ENCODE measurements at places on chromosomes 11 and 22.

DNA sequence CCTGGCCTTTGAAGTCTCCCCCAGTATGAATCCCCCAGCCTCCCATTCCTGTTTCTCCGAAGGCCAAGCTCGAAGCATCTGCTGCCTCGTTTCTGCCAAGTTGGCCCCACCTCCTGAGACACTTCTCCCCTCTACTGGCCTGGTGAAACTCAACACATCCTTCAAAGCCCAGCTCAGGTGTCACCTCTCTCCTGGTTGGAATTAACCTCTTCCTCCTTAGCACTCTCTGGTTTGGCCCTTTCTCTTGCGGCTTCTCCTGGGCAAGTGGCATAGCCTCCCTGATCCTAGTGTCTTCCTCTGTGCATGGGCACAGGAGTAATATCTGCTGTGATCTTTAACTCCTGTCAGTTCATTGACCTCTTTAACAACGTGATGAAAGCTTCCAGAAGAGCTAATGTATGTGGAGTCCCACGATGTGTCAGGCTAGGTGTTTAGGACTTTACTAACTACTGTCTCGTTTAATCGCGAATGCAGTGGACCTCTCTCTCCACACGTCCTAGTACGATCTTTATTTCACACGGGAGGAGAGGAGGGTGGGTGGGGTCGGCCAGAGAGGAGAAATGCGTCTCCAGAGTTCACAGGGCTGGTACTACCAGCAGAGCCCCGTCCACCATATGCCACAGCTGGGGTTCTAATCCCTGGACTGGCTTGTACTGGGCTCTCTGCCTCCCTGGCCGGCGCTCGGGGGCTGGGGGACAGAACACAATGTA lies 826 bp upstream of the PTPRJ start:
- DNase-seq = no peak

GRCh38 chr11:118139578-118139977 lies 13.0 kb downstream of the SCN4B start:
- no peak for DNase-seq

- no peak for DNase-seq
Measured at GRCh38 chr11:61773809-61774208, 18.6 kb downstream of the TMEM258 start.

GRCh38 chr11:128497061-128497775 lies 90.1 kb downstream of the ETS1 start:
- no peak for DNase-seq

GRCh38 chr22:23609983-23610781 lies 21.9 kb downstream of the DRICH1 start:
- no peak for DNase-seq

DNA sequence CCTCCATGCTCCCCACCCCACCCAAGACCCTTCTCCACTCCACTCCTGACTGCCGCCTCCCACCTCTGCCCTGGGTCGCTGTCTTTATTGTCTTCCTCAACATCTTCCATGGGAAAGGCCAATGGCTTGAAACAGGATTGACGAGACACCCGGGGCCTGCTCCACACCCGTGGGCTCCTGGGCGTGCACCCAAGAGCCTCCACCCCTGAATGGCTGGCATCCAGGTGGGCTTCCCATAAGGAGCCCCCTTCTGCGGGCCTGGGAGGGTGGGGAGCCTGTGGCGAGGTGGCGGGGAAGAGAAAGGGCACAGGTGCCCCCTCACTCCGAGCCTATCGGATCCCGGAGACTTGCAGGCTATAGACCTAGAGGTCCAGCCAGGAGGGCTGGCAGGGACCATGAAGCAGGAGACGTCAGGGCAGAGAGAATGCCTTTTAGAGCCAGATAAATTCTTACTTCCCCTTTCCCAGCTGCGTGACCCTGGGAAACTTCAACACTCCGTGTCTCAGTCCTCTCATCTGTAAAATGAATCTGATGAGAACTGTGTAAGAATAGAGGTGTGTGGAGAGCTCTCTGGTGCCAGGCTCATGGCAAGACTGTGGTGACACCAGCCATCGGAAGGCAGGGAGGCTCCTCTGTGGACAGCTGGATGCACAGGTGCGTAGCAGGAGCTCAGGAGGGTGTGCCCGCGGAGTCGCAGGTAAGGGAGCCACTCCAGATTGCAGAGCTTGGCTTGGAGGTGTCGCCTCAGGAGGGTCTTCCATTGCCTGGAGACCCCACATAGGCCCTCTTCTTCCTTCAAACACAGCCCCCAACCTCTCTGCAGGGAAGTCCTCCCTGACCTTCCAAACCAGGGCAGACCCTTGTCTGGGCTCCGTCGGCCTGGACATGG lies 53.9 kb downstream of the SMIM38 start:
- no peak for DNase-seq

DNA sequence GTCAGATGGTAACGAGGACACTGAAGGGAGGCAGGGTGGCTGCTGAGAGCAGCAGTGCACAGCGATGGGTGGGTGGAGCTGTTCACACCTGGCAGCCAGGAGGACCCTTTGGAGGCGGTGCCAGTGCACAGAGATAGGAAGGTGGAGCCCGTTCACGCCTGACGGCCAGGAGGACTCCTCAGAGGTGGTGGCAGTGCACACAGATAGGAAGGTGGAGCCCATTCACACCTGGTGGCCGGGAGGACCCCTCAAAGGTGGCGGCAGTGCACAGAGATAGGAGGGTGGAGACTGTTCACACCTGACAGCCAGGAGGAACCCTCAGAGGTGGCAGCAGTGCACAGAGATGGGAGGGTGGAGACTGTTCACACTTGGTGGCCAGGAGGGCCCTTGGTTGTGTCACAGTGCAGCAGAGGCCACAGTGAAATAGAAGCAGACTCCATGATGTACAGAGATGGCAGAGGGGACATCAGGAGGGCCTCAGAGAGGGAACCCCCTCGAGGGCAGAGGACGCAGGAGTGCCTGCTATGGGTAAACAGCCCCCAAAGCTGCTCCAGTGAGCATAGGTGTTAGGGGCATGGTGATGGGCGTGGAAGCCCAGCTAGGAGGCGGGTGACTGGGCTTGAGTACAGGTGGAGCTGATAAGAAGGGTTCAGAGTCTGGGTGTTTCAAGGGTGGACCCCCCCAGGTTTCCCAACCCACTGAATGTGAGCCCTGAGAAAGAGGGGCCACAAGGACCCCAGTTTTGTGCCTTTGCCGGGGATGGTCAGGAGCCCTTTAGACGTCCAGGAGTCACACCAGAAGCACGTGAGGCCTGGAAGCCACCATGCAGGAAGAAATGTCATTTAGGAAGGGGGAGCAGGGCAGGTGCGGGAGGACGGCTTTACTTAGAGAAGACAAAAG lies 566.7 kb downstream of the BRD1 start:
- no peak for DNase-seq

DNA sequence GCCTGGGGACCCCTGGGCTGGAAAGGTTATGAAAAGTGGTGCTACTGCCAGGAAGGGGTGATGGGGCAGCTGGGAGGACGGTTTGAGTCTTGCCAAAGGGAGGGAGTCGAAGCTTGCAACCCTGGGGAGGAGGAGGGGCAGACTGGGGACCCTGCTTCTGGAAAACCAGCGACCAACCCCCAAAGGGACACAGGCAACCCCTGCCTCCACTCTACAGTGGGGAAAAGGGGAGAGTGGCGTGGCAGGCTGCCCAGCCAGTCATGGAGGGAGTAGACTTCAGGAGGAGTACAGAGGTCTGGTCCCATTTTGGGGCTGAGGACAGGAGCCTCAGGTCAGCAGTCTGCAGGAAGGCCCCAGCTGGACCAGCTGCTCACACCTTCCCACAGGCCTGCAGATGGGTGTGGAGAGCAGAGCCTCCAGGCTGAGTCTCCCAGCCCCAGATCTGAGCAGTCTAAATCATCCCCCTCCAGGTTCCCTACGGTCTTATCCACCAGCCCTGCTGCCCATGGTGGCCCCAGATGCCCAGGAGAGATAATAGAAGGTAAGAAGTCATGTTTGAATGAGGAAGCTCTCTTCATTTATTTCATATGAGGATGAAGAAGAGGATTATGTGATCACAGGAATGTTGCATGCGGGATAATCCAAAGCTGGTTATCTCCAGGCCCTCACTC lies 3.3 kb downstream of the DDT start:
- DNase-seq = no peak

GRCh38 chr11:94325681-94326080 lies 21.3 kb downstream of the IZUMO1R start:
- no peak for DNase-seq

GRCh38 chr11:18485913-18486528 lies 30.4 kb downstream of the LDHAL6A start:
- no peak for DNase-seq

- DNase-seq = no peak
Measured at GRCh38 chr11:125449565-125449964, 46.5 kb downstream of the FEZ1 start.

DNA sequence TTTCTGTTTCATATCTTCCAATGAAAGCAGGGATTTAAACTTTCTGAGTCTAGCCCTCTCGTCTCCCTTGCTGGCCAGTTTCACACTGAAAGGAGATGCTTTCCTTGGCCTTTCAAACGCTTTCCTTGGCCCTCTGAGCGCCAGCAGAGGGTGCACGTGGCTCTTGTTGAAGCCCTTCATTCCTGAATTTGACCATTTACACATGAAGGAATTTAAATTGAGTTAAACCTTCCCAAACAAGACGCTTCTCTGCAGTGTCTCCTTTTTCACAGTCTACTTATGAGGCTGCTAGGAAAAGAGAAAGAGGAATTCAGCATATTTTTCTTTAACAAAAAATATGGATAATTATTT lies 21.6 kb downstream of the NNMT start:
- DNase-seq = no peak

DNA sequence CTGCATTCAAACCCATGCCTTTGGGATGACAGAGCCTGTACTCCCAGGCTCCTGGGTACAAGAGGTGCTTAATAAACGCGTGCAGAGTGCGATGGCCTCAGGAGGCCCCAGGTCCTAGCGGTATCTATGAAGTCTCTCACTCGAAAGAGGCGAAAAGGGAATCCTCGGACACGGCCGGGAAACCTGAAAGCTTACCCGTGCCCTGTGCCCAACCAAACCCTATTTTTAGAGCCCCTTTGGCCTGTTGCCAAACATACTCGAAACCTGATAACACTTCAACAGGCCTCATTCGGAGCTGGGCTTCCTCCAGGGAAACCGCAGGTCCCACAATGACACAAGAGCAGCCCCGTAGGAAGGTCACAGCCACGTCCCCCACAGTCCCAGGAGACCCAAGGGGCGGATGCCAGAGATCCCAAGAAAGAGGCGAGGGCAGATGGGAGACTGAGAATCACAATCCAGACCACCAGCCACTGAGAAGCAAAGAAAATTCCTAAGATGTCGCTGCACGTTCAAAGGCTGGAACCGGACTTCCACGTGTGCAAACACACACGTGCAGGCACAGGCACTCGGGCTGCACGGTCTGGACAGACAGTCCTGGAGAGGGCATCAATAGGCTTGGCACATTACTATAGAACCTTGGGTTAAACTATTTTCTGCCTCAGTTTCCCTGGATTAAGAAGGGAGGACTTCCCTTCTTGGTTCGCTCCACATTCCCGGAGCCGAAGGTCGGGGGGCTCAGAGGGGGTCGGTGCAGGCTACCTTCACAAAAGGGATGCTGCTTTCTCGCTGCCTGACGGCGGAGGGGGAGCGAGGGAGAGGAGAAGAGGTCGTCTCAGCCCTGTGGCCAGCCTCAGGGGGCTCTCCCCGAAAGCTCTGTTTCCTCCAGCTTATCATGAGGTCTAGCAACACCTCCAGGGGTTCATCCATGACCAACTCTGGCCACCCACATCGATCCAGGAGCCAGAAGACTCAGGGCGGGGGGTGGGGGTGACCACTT lies 8.2 kb downstream of the PDGFB start:
- DNase-seq = no peak

GRCh38 chr11:122365610-122366360 lies 249.8 kb upstream of the BLID start:
- no peak for DNase-seq

DNA sequence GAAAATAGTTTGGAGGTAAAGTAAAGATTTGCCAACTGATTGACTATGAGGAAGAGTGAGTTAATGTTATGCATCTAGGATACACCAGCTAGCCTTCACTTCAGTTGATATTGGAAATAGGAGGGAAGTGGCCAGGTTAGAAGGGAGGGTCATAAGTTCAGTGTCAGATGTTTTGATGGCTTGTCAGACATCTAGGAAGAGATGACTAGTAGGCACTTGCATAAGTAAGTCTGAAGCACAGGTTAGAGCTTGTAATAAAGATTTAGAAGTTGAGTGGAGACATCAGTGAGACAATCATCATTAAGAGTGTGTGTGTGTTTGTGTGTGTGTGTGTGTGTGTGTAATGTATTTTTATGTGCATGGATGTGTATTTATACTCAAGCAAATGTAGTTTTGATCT lies 146.1 kb downstream of the OR4C45 start:
- DNase-seq = no peak

DNA sequence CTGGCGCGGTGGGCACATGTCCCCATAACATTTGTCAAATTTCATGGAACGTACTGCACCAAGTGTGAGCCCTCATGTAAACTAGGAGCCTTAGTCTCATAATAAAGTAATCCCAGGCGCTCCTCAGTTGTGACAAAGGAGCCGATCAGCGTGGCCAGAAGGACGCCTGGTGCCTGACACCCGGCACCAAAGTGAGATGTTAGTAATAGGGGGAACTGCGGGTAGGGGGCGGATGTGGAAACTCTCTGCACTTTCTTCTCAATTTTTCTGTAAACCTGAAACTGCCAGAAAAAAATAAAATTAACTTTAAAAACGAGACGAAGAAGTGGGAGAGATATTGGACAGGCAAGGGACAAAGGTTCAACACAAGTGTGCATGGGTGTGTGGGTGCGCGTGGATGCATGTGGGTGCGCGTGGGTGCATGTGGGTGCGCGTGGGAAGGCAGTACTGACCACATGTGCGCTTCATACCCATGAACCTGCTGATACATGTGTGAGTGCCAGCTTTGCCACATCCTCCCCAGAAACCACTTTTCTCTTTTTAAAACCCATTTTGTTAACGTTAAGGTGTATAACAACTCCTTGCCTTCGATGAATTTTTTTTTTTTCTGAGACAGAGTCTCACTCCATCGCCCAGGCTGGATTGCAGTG lies 55.4 kb upstream of the LINC01488 start:
- no peak for DNase-seq
